ENCODE measurements at places on chromosomes 1 and 21.

- no peak for DNase-seq
Measured at GRCh38 chr1:165631342-165632151, 513 bp downstream of the MGST3 start.

DNA sequence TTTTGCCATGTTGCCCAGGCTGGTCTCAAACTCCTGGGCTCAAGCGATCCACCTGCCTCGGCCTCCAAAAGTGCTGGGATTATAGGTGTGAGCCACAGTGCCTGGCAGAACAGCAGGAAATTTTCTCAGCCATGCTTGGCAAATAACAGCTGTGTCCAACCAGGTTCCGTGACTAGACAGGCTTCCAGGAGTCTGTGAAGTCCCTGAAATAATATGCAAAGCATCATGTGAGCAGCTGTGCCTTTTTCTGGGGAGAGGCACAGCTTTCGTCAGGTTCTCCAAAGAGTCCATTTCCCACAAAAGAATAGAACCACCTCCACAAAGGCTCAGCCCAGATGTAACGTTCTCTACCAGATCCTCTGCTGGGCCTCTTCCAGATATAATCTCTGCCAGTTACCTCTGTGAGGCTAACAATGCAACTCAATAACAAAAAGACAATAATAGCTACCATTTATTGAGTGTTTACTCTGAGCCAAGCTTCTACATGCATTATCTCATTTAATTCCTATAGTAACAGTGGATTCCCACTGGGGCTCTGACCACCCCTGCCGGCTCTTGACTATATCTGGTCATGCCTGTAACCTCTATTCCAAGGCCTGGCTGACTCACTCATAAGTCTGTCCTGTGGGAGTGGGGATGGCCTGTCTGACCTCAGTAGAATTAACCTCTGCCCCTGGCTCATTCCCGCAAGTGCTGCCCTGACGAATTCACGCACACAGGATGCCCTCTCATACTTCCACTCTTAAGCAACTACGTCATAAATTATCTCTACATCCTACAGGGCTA is 4.0 kb upstream of the NKAIN1 start:
- no peak for DNase-seq

GRCh38 chr1:206757524-206758266 is 12.9 kb upstream of the IL19 start:
- no peak for DNase-seq

GRCh38 chr1:15681349-15682292 is 2.5 kb upstream of the PLEKHM2 start:
- DNase-seq: no peak

GRCh38 chr21:37513383-37513782 is 146.8 kb downstream of the DYRK1A start:
- DNase-seq: no peak

GRCh38 chr1:18110598-18110939 is 3.0 kb downstream of the IGSF21 start:
- no peak for DNase-seq

DNA sequence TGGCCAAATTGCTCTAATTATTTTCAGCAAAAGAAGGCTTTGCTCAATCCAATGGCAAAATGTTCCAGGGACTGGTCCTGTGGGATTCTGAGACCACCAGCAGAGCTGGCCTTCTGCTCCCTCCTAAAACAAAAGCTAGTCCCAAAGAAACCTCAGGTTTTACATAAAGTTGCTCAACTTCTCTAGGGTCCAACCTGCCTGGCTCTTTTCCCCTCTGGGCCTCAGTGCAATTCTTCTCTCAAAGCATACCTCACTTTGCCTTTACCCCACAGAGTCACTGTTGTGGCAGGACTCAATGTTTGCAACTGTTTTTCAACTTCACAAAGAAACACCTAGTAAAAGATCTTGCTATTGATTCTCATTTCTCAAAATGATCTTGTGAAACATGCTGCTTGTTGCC is 39.8 kb downstream of the TBX15 start:
- DNase-seq: no peak

- no peak for DNase-seq
Measured at GRCh38 chr1:27745466-27745865, 19.7 kb downstream of the FAM76A start.

- DNase-seq: no peak
Measured at GRCh38 chr1:15883326-15883725, 35.8 kb downstream of the SPEN start.

GRCh38 chr1:108512239-108513043 is 47.5 kb upstream of the EEIG2 start:
- DNase-seq: no peak

GRCh38 chr1:231357831-231358354 is 19.8 kb downstream of the SPRTN start:
- DNase-seq: no peak

DNA sequence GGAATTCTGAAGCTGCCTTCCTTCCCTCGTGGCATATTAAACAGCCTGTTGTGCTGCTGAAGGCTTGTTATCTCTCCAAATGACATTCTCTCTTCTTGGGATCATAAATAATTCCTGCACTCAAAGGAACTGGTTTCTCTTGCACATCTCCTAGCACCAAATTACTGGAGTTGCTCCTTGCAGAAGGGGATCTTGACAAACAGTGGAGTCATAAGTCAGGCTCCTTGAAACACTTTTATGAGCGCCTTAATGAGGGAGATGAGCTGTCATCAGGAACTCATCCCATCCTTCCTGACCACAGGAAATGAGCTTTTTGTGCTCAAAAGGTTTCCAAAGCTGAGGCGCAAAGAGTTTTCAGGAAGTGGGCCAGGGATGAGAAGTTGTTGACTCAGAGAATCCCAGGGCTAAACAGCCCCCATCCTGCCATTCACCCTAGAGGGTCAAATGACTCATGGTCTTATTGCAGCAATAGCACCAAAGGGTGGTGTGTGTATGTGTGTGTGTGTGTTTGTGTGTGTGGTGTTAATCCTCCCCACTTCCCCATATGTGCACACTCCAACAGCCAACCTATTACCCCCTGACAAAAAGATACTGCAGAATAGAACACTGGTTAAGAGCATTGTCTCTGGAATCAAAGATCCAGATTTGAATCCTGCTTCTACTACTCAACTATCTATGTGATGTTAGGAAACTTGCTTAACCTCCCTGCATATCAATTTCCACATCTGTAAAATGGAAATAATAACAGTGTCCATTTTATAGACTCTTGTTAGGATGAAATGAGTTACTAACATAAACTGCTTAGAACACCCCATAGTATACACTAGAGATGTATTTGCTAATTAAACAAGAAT is 2.8 kb upstream of the PHC2 start:
- DNase-seq: no peak

- no peak for DNase-seq
Measured at GRCh38 chr1:213986020-213986924, 1.5 kb upstream of the PROX1 start.

- no peak for DNase-seq
Measured at GRCh38 chr1:244102468-244102867, 51.4 kb downstream of the ZBTB18 start.

DNA sequence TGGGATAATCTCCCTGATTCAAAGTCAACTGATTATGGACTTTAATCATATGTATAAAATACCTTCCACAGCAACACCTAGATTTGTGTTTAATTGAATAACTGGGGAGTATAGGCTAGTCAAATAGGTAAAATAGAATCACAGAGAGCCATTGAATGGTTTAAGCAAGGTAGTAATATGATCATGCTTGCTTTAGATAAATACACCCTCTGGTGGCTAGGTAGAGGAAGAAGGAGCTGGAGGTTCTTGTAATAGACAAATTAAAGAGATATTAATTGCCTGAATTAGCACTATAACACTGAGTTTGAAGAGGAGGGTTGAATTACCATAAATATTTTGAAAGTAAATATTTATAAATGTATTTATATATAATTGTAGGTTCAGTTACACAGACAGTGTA is 40.3 kb downstream of the DIRAS3 start:
- DNase-seq: no peak

- DNase-seq: no peak
Measured at GRCh38 chr21:20998886-20999285, 677 bp downstream of the NCAM2 start.

DNA sequence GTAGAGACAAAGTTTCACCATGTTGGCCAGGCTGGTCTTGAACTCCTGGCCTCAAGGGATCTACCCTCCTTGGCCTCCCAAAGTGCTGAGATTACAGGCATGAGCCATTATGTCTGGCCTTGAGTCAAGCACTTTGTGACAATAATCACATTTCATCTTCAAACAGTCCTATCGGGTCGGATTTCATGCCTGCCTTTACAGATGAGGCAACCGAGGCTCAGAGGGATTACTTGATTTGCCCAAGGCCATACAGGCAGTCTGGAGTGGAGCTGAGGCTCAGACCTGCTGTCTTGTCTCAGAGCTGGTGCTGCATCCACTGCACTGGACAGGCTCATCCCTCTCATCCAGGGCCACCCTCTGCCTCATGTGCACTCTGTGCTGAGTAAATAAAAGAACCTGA is 26.6 kb downstream of the FAM151A start:
- no peak for DNase-seq

Data from stimulated activated CD8-positive, alpha-beta memory T cell treated with anti-CD3 and anti-CD28 coated beads, Interleukin-4, amount 100 ng/mL, for 1 hour (primary cell).